ENCODE measurements at places on chromosomes 1 and 21.

DNA sequence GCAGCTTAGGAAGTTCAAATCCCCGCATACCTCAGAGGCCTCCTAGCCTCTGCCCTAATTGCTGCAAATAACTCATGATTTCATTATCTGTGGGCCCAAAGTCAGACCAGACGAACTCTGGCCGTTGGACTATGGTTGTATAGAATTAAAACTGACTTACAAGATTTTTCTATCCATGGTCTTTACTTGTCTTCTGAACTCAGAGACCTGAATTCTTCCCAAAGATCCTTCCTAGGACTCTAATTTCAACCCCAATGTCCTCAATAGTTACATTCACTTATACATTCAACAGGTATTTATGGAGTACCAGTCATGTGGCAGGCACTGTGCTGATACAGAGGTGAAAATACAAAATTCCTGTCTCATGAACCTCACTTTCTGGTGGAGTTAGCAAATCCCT lies 182.4 kb upstream of the UBE2U start:
- DNase-seq = no peak

DNA sequence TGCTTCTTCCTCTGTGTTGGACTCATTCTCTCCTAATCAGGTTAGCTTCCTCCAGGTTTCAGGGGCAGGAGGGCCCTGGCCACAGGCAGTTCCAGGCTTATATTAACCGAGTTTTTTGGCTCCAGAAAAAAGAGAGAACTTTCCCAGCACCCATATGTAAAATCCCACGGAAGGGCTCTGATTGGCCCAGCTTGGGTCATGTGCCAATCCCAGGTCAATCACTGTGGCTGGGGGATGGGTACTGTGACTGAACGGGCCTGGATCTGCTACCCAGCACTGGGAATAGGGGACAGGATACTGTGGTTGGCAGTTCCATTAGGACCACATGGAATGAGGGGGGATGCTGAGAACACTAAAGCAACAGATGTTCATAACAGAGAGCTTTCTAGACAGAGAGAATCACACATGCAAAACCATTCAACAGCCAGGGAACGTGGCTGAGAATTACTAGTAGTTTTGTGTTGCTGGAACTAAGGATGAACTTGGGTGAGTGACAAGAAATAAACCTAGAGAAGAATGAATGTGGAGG lies 51.1 kb upstream of the NEK2 start:
- DNase-seq = no peak

DNA sequence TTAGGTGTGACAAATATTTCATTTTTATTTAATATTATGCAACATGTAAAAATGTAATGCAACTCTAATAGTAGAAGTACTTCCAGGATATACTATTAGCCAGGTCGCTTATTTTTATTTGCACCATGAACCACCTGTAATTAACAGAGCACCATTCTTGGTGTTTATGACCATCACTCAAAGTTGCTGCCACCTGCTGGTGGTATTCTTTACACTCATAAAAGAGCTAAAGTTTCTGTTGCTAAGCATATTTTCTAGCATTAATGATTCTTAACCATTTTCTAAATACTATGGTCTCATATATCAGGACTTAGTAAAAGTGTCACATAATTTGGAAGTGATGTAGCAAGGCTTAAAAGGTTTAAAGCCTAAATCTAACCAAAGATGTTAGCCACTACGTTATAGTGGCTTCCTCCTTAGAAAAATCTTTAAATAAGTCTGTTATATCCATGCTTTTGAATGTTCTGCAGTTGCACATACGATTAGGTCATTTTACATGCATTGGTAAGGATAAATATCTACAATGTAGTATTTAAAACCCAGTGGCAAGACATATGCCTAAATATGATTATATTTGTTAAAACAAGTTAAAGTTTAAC lies 244.5 kb downstream of the NEGR1 start:
- DNase-seq = no peak

DNA sequence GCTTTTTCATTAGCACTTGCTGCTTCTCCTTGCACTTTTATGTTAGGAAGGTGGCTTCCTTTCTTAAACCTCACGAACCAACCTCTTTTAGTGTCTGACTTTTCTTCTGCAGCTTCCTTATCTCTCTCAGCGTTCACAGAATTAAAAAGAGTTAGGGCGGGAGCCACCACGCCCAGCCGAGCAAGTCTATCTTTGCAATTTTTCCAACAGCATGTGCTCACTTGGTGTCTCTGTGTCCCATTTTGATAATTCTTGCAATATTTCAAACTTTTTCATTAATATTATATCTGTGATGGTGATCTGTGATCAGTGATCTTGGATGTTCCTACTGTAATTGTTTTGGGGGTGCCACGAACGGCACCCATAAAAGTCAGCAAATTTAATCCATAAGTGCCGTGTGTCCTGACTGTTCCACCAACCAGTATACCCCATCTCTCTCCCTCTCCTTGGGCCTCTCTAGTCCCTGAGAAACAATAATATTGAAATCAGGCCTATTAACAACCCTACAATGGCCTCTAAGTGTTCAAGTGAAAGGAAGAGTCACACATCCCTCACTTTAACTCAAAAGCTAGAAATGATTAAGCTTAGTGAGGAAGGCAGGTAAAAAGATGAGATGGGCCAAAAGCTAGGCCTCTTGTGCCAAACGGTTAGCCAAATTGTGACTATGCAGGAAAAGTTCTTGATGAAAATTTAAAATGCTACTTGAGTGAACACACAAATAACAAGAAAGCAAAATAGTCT lies 15.9 kb upstream of the ITPKB start:
- no peak for DNase-seq

DNA sequence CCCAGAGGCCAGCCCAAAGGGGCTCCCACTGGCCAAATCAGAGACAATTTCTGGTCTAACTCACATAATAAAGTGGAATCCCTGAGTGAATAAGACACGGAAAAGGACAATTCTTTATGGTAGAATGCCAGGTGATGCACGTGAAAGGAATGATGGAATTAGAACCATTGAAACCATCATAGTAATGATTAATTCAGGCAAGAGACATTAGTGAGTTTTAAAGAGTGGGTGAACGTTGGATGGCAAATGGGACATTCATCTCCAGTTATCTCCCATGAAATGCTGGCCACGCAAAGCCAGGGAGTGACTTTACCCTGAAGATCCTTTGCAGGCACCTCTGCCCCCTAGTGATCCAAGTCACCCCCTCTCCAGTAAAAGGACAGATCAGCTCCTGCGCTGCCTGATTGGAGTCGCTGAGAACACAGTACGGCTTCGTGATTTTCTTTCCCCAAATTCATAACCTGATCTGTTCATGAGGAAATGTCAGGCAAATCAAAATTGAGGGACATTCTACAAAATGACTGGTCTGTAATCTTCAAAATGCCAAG lies 87.5 kb downstream of the AJAP1 start:
- no peak for DNase-seq

- DNase-seq = no peak
Observed at GRCh38 chr21:31732597-31733550, 956 bp upstream of the SCAF4 start.

- DNase-seq = no peak
Observed at GRCh38 chr1:8211883-8212579, 105.9 kb upstream of the SLC45A1 start.

- DNase-seq = no peak
Observed at GRCh38 chr1:168333562-168334276, 53.0 kb downstream of the TBX19 start.

DNA sequence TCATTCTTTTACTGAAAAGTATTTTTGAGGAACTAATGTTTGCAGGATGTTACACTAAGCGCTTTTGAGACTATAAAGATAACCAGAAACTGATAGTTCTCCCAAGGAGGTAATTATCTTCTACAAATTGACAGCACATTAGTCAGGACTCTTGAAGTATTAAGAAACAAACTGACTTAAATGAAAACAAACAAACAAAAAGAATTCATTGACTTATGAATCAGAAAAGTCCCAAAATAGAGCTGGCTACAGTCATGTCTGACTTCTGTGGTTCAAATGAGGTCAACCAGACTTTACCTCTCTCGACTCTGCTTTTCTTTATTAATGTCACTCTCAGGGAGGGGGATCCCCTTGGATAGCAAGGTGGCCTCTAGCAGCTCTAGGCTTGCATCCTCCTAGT lies 296.8 kb downstream of the TPR start:
- DNase-seq = no peak

- DNase-seq = no peak
Observed at GRCh38 chr1:233376382-233377110, 49.0 kb downstream of the MAP3K21 start.

DNA sequence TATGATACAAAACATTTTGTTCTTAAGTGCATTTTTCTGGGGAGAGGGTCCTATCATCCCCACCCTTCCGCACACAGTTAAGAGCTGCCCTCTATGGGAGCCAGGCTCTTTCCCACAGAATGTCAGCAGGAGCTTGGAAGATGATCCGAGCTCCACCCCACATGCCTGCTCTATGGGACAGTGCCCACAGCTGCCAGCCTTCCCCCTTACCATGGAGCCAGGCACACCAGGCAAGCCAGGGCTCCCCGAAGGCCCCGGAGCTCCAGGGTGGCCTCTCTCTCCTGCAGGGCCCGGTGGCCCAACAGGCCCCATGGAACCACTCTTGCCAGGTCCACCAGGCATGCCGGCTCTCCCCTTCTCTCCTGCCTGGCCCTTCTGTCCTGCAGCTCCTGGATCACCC lies 10.4 kb upstream of the PEF1 start:
- no peak for DNase-seq

DNA sequence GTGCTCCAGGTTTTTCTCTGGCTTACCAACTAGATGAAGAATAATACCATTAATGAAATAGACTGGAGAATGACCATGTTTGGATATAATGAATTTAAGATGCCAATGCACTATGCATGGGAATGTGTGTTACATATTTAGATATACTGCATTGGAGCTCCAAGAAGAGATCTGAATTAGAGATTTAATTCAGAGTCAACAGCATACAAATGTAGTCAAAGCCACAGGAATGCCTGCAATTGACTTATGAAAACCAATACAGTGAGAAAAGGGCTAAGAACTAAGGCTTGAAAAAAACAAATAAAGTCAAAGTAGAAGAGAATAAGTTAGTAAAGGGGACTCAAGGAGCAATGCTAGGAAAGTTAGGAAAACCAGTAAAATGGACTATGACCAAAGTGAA lies 59.1 kb downstream of the USP24 start:
- no peak for DNase-seq

GRCh38 chr21:44024887-44025353 lies 12.8 kb downstream of the TRAPPC10 start:
- DNase-seq = no peak

DNA sequence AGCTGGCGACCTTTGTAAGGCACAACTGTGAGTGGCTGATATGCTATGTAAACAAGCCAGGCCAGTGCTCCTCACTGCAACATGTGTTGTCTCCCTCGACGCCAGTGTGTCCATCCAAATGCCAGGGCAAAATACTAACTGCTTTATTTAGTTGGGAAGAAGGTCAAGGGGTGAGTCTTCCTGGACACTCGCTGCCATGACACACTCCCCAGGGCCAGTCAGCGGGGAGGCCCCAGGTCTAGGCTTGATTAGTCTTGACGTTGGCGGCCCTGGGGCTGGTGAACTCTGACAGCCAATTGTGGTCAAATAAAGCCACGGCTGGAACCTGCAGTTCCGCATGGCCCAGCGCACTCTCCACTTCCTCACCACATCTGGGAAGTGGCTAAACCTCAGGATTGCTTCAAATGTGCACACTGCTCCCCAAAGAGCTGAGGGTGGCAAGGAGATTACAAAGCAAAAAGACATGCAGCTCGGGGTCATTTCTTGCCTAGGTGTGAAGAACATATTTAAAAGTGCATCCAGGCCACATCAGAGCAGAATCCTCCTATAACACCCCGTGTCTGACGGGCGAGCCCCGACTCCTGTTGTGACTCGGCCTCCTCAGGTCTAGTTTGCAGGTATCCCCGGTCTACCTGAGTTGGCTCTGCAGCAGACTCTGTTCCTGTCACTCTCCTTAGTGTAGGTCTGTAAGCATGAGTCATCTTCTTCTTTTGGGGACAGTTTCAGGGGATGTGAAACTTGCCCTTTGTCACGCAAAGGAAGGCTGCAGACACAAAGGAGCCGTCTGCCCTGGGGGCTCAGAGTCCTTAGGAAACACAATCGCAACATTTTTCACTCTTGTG lies 183.5 kb downstream of the RUNX1 start:
- no peak for DNase-seq

- DNase-seq = no peak
Observed at GRCh38 chr1:172582889-172583288, 49.9 kb downstream of the SUCO start.

DNA sequence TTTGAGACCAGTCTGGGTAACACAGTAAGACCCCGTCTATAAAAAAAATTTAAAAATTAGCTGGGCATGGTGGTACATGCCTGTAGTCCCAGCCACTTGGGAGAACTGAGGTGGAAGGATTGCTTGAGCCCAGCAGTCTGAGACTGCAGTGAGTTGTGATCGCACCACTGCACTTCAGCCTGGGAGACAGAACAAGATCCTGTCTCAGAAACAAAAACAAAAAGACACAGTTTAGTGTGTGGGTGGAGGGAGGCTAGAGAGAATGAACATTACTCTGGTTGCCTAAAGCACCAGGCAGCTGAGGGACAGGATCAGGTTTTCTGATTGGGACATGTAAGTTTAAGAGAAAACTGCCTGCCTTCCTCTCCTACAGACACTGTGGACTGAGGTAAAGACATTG lies 42.3 kb downstream of the VAMP4 start:
- no peak for DNase-seq

- DNase-seq = no peak
Observed at GRCh38 chr1:4171480-4172450, 271.7 kb upstream of the C1orf174 start.

DNA sequence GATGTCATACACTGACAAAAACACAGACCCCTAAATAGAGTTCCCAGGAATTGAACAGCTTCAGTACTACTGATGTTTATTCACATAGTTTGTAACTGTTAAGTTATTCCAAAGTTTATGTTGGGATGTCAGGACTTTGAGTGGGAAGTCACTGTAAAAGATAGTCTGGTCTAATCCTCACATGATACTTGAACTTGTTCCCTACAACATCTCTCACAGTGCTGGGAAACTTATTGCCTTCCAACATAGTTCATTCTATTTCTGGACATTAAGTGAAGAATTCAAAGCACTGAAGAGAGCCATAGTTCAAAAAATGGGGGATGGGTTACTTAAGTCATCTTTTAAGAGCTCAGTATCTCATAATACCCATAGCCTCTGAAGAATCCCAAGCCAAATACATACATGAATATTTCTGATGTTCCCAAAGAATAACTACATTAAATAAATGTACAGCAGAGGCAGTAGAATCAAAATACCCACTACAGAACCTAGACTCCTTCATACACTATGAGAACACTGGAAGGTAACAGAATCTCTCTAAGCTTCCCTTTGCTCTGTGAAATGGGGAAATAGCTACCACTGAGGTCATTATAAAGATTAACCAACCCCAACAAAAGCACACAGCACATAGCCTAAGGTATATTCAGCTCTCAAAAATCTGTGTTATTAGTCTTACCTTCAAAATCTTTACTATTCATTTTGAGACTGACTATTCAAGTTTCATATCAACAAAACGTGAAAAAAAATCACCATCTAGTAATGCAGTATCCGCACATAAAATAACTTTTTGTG lies 81.4 kb downstream of the ESRRG start:
- DNase-seq = no peak

Data from stimulated activated CD8-positive, alpha-beta memory T cell treated with anti-CD3 and anti-CD28 coated beads, Interleukin-4, amount 100 ng/mL, for 4 hours (primary cell).